ENCODE measurements at places on chromosomes 12 and 14.

DNA sequence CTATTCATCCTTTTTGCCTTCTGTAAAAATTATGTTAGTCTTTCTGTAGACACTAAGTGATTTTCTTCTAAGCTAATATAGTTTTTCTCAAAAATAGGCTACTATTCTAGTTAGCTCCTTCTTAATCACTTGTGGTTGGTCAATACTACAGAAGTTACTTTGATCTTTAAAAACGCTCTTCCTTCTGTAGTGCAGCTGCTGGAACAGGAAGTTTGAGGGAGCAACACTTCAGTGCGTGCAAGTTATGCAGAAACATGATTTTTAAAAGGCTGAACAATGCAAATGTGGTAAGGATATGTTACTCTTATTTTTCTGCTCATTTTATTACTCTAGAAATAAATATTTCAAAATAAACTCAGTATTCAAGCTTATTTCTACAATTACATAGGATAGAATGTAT, 11.1 kb upstream of the RERGL start:
- DNase-seq, result no peak

GRCh38 chr14:22845821-22846625, 9.6 kb downstream of the MMP14 start:
- DNase-seq, result no peak

- no peak for DNase-seq
These were observed 40.9 kb upstream of the NOS1 start for GRCh38 chr12:117402363-117402762.

DNA sequence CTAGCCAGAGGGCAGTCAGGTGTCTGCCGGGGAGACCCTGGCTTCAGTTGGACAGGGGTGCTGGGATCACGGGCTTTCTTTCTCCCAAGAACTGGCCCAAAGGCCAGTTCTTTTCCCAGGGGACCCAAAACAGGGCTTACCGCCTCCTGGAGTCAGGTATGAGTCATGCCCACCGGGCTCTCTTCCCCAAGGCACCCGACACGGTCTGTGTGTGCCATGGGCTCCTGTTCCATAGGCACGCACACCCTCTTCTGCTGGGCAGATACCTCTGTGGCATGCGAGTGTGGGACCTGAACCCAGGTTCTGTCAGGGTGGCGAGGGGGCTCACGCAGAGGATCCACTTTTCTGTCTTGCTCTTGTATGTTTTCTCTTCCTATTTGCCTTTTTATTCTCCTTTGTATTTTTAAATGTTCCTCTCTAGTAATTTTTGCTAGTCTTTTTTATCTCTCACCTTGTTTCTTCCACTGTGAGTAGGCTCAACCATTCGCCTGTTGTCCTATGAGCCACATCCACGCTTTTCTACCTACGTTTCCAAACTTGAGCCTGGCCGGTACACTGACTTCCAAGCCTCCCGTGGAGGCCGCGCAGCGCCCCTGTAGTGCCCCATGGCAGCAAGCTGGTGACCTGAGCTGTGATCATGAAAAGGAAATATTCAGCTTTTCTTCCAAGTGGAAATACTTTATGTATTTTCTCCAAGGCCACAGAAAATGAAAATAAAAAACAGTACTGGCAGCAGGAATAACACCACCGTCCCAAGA, 362.2 kb downstream of the CACNA1C start:
- DNase-seq, result no peak

DNA sequence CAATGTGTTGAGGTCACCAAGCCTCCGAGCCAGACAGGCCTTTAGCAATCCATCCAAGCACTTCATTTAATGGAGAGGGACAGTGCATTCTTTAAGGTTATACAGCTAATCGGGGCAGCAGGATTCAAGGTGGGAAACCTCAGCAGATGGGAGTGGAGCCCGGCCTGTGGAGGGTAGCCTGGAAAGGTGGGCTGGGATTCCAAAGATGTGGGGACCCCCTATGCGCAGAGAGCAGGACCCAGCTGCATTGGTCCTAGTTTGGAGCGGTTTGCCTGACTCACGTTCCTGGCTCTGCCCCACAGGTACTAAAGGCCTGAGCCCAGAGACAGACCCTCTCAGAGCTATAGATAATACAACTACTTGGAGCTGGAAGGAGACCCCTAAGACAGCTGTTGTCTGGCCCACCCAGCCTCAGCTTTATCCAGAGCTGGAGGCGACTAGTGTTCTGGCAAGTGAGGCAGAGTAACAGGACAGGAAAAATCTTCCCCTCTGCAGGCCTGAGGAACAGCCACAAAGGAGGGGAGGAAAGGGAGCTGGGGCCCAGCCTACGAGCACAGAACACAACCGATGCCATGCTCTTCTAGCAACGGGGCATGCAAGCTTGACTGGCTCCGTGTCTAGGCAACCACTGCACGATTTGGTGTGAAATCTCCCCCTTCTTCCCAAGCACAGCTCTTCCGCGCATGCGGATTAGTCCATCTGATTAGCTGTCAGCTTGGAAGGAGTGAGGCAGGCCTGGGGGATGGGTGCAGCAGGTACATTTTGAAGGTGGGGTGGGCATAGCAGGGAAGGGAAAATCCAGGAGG, 1.1 kb upstream of the MYH7 start:
- DNase-seq, result no peak

GRCh38 chr12:94141004-94141764, 7.2 kb upstream of the PLXNC1 start:
- DNase-seq, result no peak

GRCh38 chr14:99581374-99581773, 22.6 kb downstream of the CCDC85C start:
- no peak for DNase-seq

DNA sequence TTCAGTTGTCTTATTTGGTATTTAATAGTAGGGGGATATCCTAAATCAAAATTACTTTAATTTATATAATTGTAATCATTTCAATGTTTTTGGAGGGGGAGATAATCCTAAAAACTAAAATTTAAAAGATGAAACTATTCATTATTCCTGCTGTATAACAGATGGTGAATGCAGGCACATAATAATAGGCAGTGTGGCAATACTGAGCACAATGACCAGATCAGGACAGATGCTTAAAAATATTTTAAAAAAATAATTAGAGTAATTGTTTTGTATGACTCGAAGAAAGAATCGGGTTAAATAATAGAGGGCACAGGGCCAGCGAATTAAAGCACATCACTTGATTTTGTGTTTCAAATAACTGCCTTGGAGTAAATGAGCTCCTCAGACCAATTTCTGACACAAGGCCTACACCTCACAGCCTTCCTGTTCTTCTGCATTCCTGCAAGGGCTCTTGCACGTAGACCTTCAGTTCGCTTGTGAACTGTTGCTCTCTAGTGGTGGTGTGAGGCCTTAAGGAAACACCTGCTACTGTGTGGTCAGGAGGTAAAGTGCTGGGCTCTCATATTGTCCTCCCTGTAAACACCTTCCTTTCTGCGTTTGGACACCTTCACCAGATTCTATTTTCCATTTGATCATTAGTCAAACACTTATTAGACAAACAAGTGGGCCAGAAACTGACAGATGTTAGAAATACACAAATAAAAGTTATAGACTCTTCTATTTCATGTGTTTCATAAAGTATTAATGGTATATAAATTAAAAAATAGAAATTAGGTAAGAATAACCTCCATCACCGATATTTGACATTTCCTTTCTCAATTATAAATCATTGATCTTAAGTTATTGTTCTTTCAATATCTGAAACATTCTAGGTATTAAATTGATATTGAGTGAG, 29.3 kb upstream of the KLRF1 start:
- peak; percentile 76 for DNase-seq

DNA sequence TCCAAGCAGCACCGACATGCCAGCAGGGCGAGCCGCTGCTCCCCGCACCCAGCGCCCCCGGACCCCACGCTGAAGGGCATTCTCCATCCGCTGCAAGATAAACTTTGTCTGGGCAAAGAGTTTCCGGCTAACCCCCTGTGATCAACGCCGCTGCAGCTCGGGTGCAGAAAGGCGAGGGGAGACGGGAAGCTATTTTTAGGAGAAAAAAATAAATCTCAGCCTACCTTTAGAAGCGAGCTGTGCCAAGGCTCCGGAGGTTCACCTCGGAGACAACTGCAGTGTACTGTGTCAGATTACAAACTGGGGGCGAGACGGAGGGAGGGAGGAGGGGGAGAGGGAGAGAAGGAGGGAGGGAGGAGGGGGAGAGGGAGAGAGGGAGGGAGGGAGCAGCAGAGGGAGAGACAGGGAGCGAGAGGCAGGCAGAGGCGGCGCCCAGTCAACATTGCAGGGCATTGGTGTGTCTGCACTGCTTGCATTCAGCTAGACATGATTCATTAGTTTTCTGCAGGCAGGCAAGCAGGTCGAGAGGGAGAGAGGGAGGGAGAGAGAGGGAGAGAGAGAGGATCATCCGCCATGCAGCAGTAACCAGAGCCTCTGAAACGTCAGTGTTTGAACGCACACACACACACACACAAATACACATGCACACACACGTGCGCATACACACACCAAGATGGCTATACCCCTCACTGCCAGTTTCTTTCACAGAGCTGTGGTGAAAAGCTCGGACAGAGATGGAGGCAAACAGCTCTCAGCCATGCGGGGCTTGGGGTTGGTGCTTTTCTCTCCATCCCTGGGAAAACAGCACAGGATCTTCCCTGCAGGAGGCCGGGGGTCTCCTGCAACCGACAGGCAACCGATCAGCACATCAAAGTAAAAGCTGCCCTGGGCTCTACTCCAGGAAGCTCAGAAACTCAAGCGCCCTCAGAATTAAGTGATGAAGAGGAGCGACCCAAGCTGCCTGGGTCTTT, at the start of gene RIMBP2:
RIMBP2 (minus strand) TSS at position 302 of the 971 bp plus-strand sequence. CDS start 237,286 bp downstream, outside the sequence.
- no peak for DNase-seq

GRCh38 chr12:129585296-129585695, 318.5 kb downstream of the TMEM132D start:
- DNase-seq, result no peak

GRCh38 chr12:123595729-123596128, 6.2 kb upstream of the DDX55 start:
- DNase-seq, result no peak

DNA sequence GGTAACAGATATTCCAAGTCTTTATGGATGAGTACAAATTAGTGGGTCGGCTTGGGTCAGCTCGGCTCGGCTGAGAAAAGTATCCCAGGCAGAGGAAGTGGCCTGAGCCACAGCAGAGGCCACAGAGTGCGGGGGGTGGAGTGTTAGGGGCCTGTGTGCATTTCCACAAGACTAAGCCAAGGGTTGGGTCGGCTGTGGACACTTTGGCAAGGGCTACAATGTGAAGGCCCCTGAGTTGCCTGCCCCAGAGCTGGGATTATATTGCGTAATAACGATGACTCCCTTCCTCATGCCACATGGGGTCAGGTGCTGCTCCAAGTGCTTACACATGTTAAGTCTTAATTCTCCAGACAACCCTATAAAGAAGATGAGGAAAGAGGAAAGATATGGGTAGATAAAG, 11.4 kb downstream of the EVL start:
- no peak for DNase-seq

DNA sequence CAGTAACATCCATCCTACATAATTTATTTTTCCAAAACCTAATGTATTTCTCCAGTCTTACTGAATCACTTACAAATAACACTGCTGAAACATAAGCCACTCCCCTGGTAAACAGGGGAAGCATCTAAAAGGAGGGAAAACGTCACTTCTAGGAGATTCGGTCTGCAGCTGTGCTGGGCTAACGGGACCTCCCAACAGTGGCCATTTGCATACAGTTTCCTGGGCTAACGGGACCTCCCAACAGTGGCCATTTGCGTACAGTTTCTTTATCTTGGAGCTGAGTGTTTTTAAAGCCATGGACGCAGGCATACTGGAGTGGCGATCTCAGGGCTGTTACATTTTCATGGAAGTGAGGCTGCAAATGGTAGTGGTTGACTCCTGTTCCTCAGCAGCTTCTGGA, 242.9 kb downstream of the TMEM132D start:
- no peak for DNase-seq

DNA sequence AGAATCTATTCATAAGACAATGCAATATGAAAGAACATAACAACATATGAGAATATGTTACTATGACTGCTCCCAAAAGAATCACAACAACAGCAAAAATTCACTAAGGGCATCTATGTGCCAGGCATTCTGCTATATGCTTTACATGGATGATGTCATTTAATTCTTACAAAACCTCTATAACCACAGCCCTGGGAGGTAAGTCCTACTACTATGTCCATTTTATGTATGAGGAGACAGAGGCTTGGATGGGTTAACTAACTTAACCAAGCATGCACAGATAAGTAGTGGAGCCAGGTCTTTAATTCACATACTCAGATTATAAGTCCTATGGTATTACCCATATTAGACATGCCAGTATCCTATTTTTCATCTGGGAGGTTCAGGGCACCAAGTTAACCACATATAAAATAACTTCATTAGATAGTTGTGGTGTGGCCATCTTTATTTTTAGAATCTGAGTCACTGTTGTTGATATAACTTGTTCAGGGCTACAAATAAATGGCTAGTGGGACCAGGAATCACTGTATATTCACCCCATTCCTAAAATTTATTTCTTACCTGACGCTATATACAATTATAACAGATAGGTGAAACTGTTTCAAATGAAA, 33.2 kb upstream of the RAD51AP1 start:
- no peak for DNase-seq

DNA sequence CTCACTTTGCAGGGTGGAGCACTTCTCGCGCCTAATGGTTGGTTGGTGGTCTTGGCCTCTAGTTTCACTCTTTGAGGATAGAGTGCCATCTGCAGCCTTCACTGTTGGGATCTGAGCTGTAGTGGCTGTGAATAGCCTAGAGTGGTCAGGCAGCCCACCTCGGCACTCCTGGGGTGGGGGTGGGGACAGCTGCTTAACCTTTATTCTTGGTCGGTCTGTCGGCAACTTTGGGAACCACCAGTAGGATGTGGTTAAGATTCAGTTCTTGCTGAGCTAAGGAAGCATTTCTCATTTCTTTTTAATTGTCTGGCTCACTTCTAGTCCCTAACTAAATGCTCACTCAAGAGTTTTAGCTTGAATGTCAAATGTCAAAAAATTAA, 21.1 kb downstream of the TMBIM6 start:
- peak; percentile 36 for DNase-seq

DNA sequence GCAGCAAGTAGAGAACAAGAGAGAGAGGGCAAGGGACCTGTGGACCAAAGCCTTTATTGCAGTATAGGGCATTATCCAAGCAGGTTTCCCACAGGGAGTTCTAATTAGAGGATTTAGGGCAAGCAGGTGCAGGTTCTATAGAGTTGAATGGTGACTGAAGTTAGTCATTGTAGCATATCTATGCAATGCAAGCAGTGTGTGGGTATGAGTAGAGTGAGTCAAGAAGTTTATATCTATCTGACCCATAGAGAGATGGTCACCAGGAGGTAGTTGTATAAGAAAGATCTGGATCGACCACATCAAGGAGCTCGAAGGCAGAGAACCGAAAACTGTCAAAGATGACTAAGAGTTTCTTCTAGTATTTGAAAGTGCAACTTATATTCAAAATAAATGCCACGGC, 167.3 kb downstream of the PLCZ1 start:
- no peak for DNase-seq

DNA sequence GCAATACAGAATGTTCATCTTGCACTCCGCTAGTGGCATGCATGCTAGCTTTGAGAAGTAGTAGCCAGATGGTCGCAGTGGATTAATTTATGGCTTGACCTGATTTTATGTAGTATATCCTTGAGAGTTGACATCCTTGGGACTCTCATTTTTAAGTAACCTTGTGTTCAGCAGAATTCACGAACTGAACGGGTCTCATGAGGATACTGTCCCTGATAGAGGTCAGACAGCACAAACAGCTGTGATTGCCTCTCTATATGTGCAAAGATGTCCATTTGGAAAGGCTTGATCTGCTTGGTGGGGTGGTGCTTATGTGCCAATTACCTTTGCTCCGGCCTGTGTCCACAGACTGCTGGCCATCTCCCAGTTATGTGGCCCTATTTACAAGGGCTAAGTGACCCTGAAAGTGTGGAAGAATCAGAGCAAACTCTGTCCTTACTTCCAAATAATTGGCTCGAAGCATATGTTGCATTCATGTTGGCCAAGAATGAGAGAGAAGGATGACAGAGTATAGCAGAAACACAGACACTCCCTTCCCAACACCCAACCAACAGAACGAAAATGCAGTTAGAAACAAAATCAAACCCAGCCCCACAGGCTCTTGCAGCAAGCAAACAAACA, 167.1 kb downstream of the CRADD start:
- DNase-seq, result no peak

Data from activated CD4-positive, alpha-beta memory T cell treated with anti-CD3 and anti-CD28 coated beads, Interleukin-2, amount 10 ng/mL, durations not matched to agents 7 days and 5 days (primary cell).